ENCODE measurements at places on chromosomes 16 and 17.
A peak's percentile ranks its signal among the peaks of the same experiment; 100 is the strongest.

DNA sequence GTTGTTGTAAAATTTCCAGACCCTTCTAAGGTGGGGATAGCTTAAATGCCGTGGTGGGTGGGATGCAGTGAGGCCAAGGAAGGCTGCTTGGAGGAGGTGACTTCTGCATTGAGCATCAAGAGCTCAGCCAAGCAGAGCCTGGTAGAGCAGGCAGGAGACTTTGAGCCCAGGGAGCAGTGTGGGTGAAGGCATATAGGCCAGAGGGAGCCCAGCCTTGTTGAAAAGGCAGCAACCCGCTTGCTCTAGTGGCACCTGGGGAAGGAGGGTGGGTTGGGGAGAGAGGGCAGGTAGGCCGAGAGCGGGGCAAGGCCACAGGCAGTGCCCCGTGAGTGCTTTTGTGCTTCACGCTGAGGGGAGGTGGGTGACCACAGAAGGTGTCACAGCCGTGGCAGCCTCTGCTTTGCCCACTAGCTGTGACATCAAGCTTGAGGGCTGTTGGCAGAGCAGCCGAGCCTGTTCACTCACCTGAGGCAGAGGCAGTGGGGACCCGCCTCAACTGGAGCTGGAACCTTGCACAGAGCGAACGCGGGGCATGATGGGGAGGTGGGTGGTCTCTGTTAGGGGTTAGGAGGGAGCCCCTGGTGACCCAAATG lies 56.1 kb downstream of the IRF8 start:
- DNase-seq, result no peak

DNA sequence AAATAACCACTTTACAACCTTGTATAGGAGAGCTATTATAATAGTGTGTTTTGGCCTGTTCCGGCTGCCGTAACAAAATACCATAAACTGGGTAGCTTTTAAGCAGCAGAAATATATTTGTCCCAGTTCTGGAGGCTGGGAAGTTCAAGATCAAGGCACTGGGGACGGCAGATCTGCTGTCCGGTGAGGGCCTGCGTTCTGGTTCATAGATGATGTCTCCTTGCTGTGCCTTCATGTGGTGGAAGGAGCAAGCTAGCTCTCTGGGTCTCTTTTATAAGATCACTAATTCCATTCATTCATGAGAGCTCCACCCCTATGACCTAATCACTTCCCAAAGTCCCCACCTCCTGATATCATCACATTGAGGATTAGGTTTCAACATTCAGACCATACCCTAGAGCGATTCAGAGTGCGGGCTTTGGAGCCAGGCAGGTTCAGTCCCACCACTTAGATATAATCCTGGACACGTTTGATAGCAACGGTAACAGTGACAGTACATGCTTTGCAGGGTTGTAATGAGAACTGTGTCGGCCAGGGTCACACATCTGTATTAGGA lies 76.2 kb upstream of the ZFHX3 start:
- DNase-seq, result peak; percentile 4

GRCh38 chr16:22262460-22262859 lies 34.7 kb upstream of the POLR3E start:
- peak; percentile 28 for DNase-seq

GRCh38 chr16:82699260-82699659 lies 72.5 kb downstream of the CDH13 start:
- DNase-seq, result no peak

GRCh38 chr17:64441772-64442540 lies 7.0 kb upstream of the MILR1 start:
- peak; percentile 92 for DNase-seq

DNA sequence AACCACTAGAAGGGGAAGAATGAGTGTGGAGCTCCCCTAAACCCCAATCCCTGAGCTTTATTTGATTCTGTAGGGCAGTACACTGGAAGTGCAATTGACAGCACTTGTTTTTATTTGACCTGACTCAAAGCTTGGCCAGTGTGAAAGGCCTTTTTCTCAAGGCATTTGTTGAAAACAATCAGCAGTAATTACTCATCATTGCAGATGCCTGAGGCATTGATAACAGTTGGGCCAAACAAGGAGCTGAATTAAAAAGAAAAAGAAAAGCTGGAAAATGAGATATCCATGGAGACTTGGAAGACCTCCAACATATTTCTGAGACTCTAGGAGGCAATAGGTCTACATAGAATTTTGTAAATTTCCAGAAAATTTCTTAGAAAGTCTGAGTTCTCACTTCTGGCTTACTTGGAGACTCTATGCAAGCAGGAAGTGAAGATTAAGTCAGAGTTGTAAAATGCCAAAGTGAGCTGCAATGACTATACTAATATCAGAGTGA lies 200.8 kb upstream of the KCNJ16 start:
- DNase-seq, result peak; percentile 88

DNA sequence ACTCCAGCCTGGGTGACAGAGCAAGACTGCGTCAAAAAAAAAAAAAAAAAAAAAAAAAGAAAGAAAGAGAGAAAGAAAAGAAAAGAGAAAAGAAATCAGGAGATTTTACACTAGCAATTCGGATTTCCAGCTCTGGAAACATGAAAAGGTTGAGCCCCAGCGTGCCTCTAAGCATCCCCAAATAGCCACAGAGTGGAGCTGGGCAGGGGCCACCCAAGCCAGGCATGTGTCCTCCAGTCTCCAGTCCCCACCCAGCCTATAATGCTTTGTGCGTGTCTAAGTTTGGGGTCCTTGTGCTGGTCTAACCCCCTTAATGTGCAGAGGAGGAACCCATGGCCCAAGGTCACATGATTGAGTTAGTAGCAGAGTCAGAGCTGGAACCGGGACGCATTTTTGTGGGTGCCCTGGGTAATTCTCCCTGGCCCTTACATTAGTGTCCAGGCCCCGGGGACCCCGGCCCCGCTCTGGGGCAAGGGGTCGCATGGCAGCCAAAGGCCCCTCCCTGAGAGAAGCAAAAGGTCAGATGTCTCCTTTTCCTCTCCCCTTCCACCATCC lies 19.9 kb downstream of the ADAM11 start:
- no peak for DNase-seq

GRCh38 chr16:46982335-46982734 lies 8.9 kb upstream of the DNAJA2 start:
- no peak for DNase-seq

Measured in choroid plexus epithelial cell (primary cell).